ENCODE measurements at places on chromosomes 16 and 17. TPM values are rescaled to one million over a fixed set of nuclear protein-coding genes. Genes with fewer than 3 reads are reported as not detected.

The IKZF3 gene
- total RNA-seq, result not detected

DNA sequence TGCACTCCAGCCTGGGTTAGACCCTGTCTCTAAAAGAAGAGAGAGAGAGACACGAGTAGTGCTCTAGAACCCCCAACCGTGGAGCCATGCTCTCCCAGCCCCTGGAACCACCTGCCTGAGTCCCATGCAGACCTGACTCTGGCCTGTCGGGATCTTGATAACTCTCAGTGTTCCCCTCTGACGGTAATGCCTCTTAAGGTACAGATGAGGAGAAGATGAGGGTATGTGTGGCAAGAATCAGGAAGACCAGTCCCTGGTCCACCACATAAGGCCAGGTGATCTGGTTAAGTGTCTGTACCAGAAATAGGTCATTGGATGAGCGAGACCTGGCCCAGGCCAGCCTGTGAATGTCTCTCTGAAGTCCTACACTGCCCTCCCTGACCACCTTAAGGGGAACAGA, 18.4 kb downstream of the OSBPL7 start:
- DNase-seq, result no peak

DNA sequence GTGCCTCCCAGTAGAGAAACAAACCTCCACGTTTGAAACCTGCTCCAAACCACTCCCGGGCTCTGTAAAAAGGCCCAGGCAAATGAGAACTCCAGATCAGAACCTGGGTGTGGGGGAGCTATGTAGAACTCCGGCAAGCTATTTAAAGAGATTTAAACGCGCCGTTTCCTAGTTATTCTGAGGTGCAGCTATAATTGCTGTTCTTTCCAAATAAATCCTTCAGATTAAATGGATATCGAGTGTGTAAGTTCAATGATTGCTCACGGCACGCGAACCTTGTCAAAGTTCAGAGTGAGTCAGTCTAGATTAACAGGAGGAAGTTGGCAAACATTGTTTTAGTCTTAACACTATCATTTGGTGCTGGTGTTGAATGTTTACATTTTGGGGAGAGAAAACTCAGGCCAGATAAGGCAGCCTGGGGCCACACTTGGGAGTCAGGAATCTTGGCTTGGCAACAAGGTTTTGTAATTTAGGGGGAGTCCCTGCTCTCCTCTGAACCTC, 92.9 kb upstream of the SALL1 start:
- DNase-seq, result no peak

- no peak for DNase-seq
Measured at GRCh38 chr16:82651921-82652601, 25.3 kb downstream of the CDH13 start.
